Pulmonary artery endothelial cell (primary cell): ENCODE measurements at places on chromosomes 5 and 9.

DNA sequence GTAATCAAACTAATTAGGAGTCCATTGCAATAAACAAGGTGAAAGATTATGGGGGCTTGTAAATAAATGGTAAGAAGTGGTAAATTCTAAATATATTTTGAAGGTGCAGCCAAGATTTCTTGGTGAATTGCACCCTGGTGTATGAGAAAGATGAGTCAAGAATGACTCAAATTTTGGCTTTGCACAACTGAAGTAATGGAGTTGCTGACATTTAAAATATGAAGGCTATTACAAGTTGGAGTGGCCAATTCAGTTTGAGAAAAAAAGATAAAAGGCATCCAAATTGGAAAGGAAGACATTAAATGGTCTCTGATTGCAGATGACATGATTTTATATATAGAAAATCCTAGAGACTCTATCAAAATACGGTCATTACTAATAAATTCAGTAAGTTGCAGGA lies 2330.6 kb downstream of the MAT2B start:
- DNase-seq, result no peak

- DNase-seq, result no peak
These were observed 294.0 kb downstream of the ZNF608 start for GRCh38 chr5:124452412-124452811.

GRCh38 chr5:147555176-147555575 lies 45.3 kb upstream of the DPYSL3 start:
- DNase-seq, result no peak

GRCh38 chr5:178439493-178440180 lies 150.6 kb downstream of the COL23A1 start:
- no peak for DNase-seq

- no peak for DNase-seq
These were observed 13.9 kb downstream of the LRRC70 start for GRCh38 chr5:62592558-62592957.

DNA sequence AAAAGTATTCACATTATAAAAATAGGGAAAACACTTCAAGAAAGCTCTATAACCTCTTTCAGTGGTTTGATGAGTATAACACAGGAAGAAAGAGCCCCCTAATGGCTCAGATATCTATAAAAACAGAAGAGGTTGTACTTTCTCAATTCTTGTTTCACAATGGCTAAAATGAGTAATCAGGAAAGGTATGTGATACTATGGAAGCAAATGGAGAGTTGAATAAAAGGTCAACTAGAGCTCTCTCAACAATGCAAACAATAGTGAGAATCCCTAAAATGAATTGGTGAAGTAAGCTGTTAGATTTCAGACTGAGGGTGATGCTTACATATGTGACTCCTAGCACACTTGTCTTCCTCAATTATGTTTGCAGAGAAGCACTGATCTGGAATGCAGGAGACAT lies 584.6 kb upstream of the CDH18 start:
- DNase-seq, result no peak

- no peak for DNase-seq
These were observed 142.7 kb downstream of the PRKACG start for GRCh38 chr9:68871236-68871635.

DNA sequence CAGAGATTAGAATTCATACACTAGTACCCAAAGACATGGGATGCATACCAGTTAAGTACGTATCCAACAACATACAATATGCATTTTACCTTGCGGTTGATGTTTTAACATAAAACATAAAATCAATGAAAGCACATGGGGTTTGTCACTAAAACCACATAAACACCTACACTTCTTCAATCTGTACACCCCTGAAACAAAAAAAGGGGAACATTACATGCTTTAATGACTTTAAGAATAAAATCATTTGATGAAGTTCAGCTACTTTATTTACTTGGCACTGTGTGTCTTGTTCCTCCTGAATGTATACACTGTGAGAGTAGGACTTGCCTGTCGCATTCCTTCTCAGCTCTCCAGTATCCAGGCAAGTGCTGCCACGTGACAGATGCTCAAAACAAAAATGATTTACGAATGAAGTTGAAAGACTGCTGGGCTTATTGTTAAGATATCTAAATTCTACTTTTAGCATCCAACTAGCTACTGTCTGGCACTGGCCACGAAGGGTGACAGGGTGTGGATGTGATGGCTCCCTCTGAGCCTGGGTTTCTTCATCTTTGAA lies 21.0 kb downstream of the TNFSF15 start:
- no peak for DNase-seq

GRCh38 chr9:129609486-129610212 lies 11.3 kb downstream of the C9orf50 start:
- no peak for DNase-seq

DNA sequence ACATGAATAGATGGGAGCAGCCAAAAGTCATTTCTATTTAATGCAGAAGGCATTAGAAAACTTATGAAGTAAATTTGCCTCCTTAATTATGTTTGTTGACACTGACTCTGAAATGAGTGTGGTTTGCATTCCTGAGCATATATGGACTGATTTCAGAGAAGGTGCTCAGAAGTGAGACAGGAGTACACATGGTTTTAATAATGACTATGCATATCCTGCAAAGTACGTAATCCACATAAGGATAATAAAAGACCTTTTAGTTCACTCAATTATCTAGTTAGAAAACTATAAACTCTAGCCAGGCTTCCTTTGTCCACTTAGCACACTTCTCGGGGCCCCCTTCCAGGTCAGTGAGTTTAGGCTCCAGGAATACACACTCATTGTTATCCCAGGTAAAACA lies 75.7 kb upstream of the SNX2 start:
- DNase-seq, result no peak

GRCh38 chr9:32906213-32906612 lies 95.2 kb downstream of the APTX start:
- no peak for DNase-seq

DNA sequence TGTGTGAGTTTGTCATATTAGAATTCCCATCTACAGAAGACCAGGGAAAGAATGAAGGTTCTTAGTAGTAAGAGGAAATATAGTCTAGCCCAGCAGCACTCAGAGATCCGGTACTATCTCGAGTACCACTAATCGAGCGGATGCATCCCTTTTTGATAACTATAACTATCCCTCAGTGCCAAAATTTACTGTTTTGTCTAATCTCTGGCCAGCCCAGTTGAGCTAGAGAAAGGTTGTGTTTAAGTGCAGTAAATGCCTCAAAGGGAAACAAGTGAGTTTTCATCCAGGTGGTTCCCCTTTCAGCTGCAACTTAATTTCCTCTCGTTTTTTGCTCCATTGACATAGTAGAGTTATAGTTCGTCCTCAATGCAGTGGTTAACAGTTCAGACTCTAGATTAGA lies 146.7 kb downstream of the GPBP1 start:
- DNase-seq, result peak; percentile 32

GRCh38 chr9:7841831-7842230 lies 42.3 kb upstream of the DMAC1 start:
- no peak for DNase-seq

DNA sequence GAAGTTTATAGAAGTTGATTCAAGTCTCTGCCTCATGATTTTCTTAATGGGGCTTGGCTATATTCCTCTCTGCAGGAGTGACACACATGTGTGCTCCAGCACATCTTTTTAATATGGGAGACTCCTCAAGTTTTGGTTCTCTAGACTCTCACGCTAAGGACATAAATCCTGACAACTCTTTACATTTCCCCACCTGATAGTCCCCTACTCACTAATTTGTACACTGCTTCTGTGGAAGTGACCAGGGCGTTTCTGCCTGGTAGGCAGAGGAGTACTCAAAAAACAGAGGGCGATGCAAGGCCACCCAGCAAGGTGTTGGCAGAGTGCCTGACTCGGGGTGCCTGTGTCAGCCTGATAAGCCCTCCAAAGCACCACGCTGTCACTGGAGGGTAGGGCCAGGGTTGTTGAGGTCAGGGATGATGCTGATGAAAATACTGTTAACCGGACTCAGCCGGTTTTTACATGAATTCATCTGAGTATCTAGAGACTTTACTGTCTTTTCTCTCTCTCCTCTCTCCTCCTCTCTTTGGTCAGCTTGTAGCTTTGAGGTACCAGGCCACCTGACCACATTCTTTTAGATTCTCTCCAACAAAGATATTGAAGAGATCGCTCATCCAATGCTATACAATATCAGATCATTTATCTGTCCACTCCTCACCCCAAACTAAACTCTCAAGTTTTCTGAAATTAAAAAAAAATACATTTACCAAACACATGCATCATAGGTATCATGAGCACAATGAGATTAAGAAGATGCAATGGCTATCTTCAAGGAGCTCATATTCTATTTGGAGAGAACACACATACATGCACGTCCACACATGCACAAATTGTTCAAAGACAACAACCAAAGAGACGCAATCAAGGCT lies 205.2 kb downstream of the PIK3R1 start:
- DNase-seq, result no peak

- no peak for DNase-seq
These were observed 8.3 kb upstream of the TIFAB start for GRCh38 chr5:135460246-135461033.

- DNase-seq, result no peak
These were observed 2.7 kb downstream of the TERT start for GRCh38 chr5:1292139-1292538.

GRCh38 chr9:75941066-75941465 lies 50.6 kb downstream of the PCSK5 start:
- DNase-seq, result no peak

DNA sequence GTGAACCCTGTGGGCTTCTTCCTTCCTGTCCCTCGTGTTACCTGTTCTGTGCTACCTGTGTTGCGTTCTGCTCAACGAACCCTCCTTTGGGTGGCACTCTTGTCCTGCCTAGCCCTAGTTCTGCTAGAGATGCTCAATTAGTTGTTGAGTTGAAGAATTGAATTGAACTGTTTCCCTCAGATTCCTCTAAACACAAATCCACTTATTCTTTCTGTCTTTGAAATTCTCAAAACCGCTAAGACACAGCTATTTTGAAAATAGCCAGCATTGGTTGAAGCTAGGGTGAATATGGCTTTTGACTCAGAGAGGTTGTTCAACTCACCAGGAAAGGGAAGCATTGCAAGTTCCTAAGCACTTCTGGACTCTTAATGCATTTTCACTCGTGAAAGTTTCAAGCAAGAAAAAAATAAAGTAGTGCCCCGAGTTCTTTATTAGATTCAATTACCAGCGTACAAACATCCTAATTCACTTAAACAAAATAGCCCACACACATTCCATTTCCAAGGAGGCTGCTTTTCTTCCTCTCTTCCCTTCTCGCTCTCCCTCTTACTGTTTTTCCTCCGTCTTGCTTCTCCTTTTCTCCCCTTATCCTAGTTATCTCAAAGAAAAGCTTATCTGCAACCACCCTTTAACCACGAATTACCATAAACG lies 642 bp upstream of the ITGA1 start:
- no peak for DNase-seq

GRCh38 chr5:150460781-150461180 lies 11.2 kb upstream of the RPS14 start:
- DNase-seq, result no peak

DNA sequence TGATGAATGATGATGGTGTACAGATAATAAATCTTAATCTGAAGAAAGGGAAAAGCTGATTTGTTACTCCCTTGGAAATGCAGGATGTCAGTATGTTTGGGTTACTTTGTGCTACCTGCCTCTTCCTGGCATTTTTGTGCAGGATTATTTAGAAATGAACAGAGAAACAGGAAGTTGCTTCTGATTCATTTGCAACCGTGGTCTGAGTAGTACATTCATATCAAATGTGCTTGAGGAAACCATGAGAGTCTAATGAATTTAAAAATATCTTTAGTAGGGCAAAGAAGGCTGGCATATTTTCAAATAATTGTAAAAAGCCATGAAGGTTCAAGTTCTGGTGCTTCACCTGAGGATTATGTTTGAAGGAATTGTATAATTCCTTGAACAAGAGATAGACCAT lies 391.6 kb downstream of the TMEM161B start:
- DNase-seq, result no peak

- no peak for DNase-seq
These were observed 81.4 kb upstream of the DAB2 start for GRCh38 chr5:39506211-39506610.

DNA sequence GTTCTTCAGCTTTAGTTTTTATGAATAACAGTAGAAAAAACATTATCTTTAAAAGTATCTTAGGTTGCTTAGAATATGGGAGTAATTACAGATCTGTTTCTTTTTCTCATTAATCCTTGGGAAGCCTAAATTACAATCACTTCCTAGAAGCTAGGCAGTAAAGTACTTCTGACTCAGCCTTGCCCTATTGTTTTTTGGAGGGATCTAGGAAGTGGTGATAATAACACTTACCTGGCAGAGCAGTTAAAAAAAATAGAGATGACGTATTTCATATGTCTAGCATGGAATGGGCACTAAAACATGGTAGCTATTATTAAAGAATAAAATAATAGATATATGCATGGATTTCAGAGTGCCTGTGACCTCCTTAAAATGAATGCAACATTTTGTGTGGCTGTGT lies 8.2 kb upstream of the FST start:
- no peak for DNase-seq

DNA sequence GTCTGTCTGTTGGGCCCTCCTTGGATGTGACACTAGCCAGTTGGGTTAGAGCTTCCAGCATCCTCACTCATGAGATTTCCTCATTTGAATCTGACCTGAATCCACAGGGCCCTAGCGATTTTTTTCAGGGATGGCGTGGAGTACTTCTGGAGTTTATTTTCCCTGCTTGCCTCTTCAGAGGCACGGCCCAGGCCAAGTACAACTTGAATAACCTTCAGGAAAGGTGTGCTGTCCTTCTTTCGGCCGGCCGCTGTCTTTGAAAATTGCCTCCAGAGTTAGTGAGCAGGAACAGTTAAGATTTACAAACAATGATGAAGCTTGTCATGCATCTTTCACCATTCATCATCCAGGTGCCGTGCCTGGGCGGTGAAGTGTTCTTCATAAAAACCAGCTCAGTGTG lies 49.5 kb upstream of the DMRT3 start:
- no peak for DNase-seq

GRCh38 chr9:88747768-88748167 lies 212.8 kb downstream of the NXNL2 start:
- DNase-seq, result no peak

DNA sequence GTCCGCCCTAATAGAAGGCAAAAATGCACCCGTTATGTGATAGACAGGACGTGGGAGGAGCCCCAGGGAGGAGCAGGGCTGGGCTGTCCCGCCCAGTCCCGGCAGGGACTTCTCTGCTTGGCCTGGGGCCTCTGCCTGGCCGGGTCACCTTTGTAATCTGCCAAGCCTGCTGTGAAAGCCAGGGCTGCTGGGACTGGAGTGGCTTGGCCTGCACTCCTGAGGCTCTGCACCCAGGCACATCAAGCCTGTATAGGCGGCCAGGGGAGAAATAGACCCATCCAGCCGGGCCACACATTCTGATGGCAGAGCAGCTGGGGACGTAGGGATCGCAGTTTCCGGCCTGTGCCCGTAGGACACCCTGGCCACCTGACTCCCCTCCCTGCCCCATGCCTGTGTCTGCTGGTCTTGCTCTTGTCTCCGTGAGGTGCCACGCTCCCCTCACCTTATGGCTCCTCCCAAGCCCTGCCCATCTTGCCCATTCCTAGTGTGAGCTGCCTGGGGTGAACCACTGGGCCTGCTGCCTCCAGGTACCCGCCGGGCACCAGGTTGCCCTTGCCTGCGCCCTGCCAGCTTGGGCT lies 28.1 kb downstream of the DYNC2I2 start:
- no peak for DNase-seq

- DNase-seq, result no peak
These were observed 189.0 kb downstream of the RGS3 start for GRCh38 chr9:113652355-113653152.

- DNase-seq, result no peak
These were observed 47.2 kb downstream of the GLDC start for GRCh38 chr9:6598249-6598725.
